Fibroblast of skin of right biceps (primary cell): ENCODE measurements at places on chromosomes 3 and 15.
A peak's percentile ranks its signal among the peaks of the same experiment; 100 is the strongest.

DNA sequence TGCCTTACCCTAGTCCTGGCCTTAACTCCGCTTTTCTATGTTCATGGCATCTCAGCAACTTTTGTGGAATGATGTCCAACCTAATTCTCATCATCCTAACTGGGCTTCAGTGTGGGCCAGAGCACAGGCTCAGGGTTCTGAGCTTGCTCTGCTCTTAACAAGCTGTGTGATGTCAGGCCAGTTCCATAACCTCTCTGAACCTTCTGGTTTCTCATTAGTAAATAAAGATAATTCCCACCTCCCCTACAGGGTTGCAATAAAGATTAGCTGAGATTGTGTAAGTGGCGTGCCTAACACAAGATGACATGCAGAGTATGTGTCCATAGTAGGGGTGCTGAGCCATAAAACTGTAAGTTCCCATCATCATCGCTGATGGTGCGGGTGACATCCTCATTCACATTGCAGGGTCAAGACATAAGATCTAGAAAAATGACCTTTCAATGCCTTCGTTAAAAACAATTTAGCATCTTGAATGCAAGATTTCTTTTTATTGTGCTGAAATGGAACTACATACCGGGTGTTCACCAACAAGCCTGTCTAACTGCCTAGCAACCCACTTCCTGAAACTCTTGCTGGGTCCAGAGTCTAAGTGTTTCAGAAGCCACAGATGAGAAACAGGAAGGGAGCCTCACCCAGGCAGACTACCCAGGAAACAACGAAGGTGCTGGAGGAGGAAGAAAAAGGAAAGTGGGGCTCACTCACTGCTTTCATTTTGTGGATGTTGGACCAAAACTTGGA lies 36.2 kb downstream of the CDCP1 start:
- DNase-seq, result no peak

GRCh38 chr3:179076243-179077027 lies 4.8 kb upstream of the ZMAT3 start:
- no peak for DNase-seq

DNA sequence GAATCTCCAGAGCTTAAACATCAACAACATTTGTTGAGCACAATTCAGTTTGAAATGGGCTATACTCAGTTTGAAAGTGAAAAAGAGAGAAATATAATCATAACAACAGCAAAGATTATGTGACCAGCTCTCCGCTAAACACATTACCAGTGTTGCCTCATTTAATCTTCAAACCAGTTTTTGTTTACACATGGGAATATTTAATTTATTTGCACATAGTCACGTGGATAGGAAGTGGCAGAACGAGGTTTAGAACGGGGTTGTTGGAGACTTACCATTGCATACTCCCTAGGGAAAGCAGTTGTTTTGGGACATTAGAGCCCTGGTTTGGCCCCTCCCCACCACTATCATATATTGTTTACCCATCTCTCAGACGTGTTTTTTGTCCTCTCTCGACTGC lies 77.2 kb downstream of the IL1RAP start:
- DNase-seq, result no peak

DNA sequence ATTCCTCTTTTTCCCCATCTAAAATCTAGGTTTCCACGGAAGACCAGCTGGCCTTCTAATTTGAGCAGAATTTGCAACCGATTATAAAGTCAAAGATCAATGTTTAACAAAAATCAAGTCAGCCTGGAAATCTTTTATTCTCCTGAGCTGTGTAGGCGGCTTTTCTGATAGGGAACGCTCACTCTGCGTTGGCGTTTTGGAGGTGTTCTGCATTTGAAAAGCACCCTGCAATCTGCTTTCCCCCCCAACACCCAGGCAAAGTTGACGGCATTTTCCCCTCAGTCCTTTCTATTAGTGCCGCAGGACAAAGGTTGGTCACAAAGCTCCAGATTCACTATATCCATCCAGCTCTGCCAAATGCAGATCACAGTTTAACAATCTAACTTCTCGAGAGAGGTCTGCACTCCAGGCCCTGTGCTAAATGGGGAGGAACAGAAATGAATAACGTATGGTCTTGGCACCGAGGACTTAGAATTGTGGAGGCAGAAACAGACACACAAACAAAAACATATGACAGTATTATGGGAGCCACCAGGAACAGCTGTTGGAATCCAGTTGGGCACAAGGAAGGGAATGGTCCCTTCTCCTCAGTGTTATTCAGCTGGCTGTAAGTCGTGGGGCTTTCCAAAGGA lies 50.4 kb upstream of the LARS2 start:
- no peak for DNase-seq

DNA sequence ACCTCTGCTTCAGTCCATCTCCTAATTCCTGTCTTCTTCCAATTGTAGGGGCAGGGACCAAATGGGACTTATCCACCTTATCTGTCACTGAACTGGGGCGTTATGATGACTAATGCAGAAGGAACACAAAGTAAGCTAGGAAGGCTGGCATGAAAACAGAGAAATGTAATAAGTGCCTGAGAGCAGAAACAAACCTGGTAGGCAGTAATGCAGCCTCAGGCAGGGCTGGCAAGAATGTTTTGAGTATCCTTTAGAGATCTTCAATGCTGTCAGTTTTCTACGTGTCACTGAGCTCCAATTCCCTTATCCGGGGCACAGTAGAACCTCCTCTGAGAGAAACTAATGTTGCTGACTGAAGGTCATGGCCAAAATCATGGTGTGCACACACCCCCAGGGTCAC lies 246.2 kb upstream of the TBL1XR1 start:
- peak; percentile 39 for DNase-seq

- no peak for DNase-seq
Measured at GRCh38 chr3:13054341-13055285, 18.6 kb downstream of the IQSEC1 start.

DNA sequence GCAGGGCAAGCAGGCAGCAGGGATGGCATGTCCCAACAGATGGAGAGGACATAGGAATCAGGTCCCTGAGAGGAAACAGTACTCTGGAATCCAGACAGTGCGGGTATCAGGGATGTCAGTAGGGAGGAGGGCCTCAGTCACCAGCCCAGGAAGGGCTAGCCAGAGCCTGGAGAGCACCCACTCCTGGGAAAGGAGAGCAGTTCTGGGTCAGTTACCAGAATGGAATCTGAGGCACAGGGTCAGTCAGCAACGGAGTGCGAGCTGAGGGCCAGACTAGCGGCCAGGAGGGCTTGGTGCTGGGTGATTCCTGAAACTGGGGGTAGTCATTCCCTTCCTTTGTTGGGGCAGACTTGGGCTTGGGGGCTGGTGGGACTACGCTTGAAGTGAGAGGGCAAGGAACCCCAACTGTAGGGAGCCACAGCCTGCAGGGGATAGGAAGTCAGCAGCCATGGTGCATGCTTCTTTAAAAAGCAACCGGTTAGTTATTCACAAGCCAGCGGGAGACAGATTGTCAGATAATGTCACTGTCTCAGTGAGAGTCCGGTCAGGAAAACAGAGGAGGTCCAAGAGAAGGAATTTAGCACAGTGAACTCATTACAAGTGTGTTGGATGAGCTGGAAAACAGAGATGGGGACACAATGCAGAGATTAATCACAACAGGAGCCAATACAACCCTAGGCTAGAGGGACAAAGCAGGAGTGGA lies 27.9 kb downstream of the PLA1A start:
- DNase-seq, result no peak

- DNase-seq, result no peak
Measured at GRCh38 chr3:101217472-101218245, 102.7 kb downstream of the IMPG2 start.

DNA sequence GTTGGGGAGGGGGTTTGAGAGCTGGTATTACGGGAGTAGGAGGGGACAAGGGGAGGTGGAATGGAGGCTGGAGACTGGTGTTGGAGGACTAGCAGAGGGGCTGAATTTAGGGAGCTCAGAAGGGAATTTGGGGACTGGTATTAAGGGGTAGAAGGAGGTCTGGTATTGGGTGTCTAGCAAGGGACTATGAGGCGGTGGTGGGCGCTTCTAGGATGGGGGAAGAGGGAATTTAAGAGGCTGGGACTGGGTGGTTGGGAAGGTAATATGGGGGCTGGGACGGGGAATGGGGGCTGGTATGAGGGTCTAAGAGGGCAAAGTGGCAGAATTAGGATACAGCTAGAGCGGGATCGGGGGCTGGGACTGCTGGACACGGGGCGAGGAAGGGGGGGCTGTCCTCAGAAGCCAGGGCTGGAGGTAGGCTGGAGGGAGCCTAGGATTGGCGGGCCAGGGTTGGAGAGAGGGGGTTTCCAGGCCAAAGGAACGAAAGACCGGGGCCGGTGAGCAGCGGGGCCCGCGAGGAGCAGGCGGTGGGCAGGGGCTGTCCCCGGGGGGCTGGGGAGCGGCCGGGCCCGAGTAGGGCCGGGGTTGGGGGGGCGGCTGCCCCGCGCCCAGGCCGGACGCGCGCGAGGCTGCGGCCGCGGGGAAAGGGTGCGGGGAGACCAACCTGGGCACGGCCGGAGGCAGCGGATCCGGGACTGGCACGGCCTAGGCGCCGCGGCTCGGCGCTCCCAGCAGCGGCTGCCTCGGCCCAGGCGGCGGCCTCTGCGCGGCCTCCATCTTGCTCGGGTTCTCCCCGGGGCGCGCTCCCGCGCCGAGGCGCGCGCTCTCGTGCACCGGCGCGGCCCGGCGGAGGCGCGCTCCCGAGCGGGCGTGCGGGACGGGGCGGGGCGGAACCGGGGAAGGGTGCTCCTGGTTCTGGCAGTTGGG lies at the start of gene LHFPL4:
LHFPL4 (minus strand) TSS at position 802 of the 927 bp plus-strand sequence. CDS start 1,143 bp downstream, outside the sequence.
- DNase-seq, result no peak
